CD4-positive, alpha-beta T cell (primary cell): ENCODE measurements at places on chromosomes 11 and 22. TPM values are rescaled to one million over a fixed set of nuclear protein-coding genes. Genes with fewer than 3 reads are reported as not detected.
A peak's percentile ranks its signal among the peaks of the same experiment; 100 is the strongest.

The SMTNL1 gene
- not detected for total RNA-seq

The MFRP gene
- total RNA-seq, result not detected

The FGF19 gene
- total RNA-seq, result not detected

The CHRNA10 gene
- 0.33 TPM for total RNA-seq

The MYO18B gene
- total RNA-seq, result 0.22 TPM

- H3K27ac ChIP-seq, result no peak overlapping the region
- no peak overlapping the region for H3K4me3 ChIP-seq
- peaks cover 3% of the 10 kb centered on the region for H3K4me1 ChIP-seq
Measured at GRCh38 chr22:45188779-45189178, 25.1 kb downstream of the NUP50 start.

DNA sequence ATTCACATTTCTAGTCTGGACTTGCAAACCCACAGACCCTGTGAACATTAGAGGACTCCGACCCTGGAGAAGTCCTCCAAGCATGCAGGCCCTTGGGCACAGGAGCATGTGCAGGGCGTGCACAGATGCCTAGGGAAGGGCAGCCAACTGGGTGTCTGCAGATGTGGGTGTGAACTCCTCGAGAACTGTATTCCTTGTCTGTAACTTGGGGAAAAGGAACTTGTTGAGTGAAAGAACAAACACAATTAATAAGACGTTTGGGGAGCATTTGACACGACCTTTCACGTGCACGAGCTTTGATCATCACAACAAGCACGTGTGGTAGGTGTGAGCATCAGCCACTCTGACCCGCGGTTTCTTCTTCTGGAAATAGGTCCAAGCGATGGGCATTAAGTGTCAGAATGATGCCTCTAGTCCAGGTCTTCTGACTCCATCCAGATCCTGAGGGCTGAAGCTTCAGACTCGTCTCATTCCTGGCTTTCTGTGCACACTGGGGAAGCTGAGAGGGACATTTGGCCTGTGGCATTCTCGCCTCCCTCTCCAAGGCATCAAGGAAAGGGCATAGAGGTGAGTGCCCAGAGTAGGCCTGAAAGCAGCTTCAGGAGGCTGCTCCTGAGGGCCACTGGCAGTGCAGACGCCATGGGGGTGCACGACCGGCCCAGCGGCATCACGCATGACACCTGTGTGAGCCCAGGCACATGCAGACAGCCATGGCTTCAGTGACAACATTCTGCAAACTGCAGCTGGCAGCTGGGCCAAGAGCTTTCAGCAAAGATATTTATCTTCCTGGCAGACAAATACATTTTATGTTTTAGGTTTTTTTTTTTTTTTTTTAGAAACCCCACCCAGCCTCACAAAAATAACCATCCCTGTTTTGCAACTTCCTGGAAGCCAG lies 32.5 kb downstream of the ALX4 start:
- H3K27me3 ChIP-seq, result no peaks in the 10 kb centered on the region
- DNase-seq, result no peak
- H3K4me1 ChIP-seq, result no peaks in the 10 kb centered on the region
- H3K4me3 ChIP-seq, result no peak overlapping the region

DNA sequence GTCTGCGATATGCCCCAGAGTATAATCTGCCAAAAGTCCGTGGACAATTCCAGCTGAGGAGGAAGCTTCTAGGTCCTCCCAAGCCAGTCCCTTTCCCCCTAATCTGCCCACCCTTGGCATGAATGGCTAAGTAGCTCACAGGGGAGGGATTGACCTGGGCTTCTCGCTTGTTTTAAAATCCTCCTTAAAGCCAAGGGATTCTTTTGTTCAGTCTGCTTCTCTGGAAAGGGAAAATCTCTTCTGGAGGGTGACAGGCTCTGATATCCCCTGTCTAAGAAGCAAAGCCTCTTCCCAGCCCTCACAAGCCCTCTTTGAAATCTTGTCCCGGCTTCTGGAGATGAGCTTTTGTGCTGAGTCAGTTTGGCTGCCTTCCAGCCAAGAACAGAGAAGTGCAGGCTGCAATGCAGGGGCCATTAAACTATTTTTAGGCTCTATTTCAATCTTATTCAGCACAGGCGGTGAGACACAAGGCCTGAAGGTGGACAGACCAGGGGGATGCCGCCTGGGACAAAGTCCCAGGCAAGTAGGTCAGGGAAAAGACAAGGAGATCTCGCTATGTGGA lies 23.9 kb downstream of the NEFH start:
- H3K36me3 ChIP-seq, result peaks cover 22% of the 10 kb centered on the region
- H3K27ac ChIP-seq, result no peak overlapping the region
- no peaks in the 10 kb centered on the region for H3K27me3 ChIP-seq
- no peaks in the 10 kb centered on the region for H3K4me1 ChIP-seq
- no peak overlapping the region for H3K4me3 ChIP-seq

DNA sequence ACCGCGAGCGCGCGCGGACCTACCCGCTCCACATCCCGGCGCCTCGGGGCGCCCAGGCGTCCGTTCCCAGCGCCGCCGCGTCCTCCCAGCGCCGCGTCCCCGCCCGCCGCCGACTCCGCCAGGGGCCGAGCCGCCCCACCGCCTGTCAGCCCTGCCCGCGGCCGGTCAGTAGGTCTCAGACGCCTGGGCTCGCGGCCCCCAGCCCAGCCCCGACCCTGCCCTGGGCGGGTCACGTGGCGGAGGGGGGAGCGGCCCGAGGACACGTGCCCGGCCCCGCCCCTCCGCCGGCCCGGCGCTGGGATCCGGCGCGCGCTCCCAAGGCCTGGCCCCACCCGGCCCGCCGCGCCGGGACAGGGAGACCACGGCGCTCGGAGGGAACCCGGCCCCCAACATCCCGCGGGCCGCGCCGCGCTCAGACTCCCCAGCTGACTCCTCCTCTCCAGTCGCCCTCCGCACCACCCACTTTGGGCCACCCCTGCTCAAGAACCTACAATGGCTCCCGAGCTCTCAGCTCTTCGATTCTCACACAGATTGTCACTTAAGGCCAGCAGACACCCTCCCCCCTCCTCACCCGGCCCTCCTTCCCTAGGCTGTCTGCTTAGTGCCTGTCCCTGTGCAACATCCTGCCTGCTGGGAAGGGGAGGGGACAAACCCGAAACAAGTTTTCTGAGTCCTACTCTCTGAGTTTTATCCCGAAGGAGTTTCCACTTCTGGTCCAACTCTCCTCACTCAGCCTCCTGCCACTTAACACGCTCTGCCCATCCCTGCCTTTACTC lies at the start of gene RAB3IL1:
Gene RAB3IL1 (minus strand): TSS at position 233 of the 776 bp plus-strand sequence. CDS start 199 bp downstream, at position 34.
- H3K27ac ChIP-seq, result no peak within 1 kb of the TSS
- H3K4me3 ChIP-seq, result no peak within 1 kb of the TSS
- peaks cover 43% of the 10 kb centered on the region for H3K27me3 ChIP-seq
- H3K4me1 ChIP-seq, result peaks cover 13% of the 10 kb centered on the region

DNA sequence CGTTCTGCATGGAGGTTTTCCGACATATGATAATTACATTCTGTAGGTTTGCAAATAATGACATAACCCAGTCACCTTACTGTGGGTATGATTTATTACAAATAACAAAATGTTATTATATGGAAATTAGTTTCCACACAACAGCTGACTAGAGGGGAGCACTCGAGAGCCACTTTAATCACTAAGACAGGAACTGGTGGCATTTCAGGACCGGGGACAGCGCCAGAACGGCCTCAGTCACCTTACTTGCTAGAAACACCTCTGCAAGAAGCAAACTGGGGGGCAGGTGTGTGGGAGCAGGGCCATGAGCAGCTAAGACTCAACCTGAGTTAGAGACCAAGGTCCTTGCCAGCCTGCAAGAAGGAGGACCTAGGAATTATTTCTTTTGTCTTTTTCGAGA lies 199.9 kb downstream of the DSCAML1 start:
- no peak overlapping the region for H3K4me3 ChIP-seq
- DNase-seq, result peak; percentile 7
- H3K36me3 ChIP-seq, result no peaks in the 10 kb centered on the region
- H3K27ac ChIP-seq, result no peak overlapping the region
- no peaks in the 10 kb centered on the region for H3K4me1 ChIP-seq

GRCh38 chr11:5307256-5308019 lies 5.7 kb upstream of the OR51B4 start:
- H3K4me3 ChIP-seq, result no peak overlapping the region
- no peaks in the 10 kb centered on the region for H3K27me3 ChIP-seq
- H3K4me1 ChIP-seq, result no peaks in the 10 kb centered on the region
- no peak for DNase-seq
- H3K36me3 ChIP-seq, result no peaks in the 10 kb centered on the region

- peaks cover 51% of the 10 kb centered on the region for H3K4me1 ChIP-seq
- H3K27me3 ChIP-seq, result no peaks in the 10 kb centered on the region
- peak; percentile 74 for DNase-seq
- H3K4me3 ChIP-seq, result no peak overlapping the region
Measured at GRCh38 chr11:35247863-35248262, 108.9 kb downstream of the CD44 start.

DNA sequence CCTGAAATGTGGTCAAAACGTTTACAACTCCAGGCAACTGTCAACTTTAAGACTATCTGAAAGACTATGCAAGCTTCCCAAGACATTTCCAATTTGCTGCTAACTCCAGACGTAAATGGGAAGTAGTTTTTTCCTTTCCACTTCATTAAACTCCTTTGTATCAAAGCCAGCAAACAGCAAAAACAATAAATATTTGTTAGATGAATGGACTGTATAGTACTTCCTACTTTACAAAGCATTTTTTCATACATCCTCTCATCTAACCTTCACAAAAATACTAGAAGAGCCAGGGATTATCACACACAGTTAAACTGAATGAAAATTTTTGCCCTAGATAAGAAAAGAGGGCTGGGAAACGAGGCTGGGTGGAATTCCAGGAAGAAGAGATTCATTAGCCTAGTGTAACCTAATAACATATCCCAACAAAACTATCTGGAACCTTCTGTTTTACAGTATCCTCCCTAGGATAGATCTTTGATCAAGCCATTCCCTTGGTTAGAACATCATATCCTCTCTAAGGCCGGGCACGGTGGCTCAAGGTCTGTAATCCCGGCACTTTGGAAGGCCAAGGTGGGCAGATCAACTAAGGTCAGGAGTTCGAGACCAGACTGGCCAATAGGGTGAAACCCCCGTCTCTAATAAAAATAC lies 10.4 kb downstream of the NUP98 start:
- H3K4me1 ChIP-seq, result peaks cover 52% of the 10 kb centered on the region
- H3K27ac ChIP-seq, result peak overlapping the region; percentile 23
- no peaks in the 10 kb centered on the region for H3K27me3 ChIP-seq

- DNase-seq, result no peak
- no peak overlapping the region for H3K4me3 ChIP-seq
- no peaks in the 10 kb centered on the region for H3K36me3 ChIP-seq
- no peak overlapping the region for H3K27ac ChIP-seq
Measured at GRCh38 chr11:99432677-99433076, 411.9 kb downstream of the CNTN5 start.

DNA sequence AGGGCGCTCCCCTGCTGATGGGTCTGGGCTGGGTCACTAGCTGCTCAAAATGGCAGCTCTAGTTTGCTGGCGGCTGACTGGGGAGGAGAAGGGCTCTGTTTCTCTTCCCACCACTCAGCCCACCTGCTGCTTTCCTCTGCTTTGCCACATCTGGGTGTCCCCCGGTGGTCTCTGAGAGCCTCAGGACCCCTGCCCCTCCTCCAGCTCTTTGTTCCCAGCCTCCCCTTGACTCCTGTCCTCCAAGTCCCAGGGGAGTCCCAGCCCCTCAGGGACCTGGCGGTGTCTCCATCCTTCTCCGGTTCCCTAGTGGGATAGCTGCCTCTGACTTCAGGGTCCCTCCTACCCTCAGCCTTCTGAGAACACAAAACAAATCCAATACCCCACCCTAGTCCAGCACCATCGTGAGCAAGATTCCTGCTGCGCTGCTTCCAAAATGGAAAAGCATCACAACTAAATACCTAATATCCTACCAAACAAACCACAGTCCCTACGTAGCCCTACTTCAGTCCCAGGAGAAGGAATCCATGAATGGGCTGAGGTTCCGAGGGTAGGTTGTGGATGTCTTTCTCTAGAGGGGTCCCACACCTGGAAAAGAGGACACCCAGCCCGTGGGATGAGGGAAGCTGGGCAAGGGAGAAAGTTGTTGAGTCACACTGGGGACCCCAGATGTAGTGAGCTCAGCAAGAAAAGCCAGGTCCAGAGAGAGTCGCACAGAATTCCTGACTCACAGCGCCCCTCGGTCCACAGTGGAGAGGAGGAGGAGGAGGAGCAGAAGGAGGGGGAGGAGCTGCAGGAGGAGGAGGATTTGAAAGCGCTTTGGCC lies 45.0 kb upstream of the NNMT start:
- H3K4me3 ChIP-seq, result no peak overlapping the region
- DNase-seq, result no peak
- H3K27ac ChIP-seq, result no peak overlapping the region
- H3K27me3 ChIP-seq, result no peaks in the 10 kb centered on the region

- H3K4me3 ChIP-seq, result no peak overlapping the region
- H3K36me3 ChIP-seq, result no peaks in the 10 kb centered on the region
- no peak overlapping the region for H3K27ac ChIP-seq
- H3K27me3 ChIP-seq, result peaks cover 6% of the 10 kb centered on the region
- peaks cover 14% of the 10 kb centered on the region for H3K4me1 ChIP-seq
Measured at GRCh38 chr11:69160296-69161116, 4.8 kb downstream of the SMIM38 start.
